ENCODE measurements at places on chromosomes 1 and 21.

- DNase-seq, result no peak
Observed at GRCh38 chr1:45542591-45542990, 8.0 kb upstream of the AKR1A1 start.

DNA sequence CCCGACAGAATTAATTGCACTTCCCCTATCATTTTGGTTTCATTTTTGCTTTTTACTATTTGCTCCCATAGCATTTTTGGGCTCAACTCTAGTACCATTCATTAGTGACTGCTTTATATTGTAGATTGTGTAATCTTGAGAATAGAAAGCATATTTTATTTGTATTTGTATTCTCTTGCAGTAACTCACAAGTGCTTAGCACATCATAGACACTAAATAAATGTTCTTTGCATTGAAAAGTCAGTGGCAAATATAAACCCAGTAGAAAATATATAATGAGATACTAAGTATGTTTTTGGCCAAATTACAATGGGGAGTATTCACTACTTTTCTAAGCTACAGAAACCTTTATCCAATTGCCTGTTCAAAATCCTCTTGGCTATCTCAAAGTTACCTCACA, 359.7 kb upstream of the CAMK1G start:
- no peak for DNase-seq

- no peak for DNase-seq
Observed at GRCh38 chr1:65255656-65256050, 53.7 kb upstream of the DNAJC6 start.

- no peak for DNase-seq
Observed at GRCh38 chr1:55217226-55217986, 2.2 kb upstream of the USP24 start.

DNA sequence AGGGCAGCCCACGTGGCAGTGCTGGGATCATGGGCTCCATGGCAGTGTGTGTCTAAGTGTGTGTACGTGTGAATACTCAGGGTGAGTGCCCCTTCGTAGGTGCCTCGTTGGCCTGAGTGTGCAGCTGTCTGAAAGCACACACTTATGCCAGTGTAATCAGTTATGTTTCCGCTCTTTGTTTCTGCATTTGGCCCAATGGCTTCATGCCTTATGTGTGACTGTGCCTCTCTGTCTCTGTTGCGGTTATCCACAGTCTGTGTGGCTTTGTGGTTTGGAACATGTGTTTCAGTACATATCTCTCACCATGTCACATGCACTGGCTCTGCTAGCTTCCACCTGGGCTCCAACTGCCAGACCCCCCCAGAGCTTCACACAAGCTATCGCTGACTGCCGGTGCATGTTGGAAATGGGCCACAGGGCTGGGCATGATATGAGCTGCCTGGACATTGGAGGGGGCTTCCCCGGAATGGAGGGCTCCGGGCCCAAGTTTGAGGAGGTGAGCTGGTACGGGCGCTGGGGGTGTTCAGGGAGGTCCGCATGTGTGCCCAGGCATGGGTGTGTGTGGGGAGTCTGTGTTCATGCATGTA, 70.3 kb upstream of the TINAGL1 start:
- no peak for DNase-seq

DNA sequence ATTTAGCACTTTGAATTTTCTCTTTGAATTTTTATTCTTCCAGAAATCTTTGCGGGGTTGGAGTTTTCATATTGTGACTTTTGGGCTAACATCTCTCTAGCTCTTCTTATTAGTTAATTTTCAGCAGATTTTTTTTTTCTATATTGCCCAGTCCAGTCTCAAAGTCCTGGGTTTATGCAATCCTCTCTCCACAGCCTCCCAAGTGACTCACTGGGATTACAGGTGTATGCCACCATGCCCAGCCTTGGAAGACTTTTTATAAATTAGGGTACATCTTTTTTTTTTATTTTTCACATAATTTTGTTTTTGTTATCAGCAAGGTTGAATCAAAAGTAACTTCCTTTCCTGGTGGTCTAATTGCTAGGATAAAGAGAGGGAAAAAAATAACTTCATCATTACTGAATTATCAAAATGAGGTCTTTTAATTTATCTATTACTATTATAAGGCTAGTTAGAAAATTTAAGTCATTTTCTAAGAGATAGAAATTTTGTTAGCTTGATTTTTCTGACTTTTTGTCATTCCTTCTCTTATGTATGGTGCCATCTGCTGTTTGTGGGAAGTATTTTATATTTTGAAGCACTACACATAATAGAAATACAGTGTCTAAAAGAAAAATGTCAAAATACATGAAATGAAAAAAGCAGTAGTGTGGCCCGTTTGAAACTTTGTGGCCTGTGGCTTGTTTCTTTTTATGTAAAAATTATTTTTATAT, 273.4 kb upstream of the CACYBP start:
- no peak for DNase-seq

Data from NCI-H1417 treated with DMSO at 0.1 percent for 48 hours (cell line).